ENCODE measurements at places on chromosomes 5 and 9. TPM values are rescaled to one million over a fixed set of nuclear protein-coding genes. Genes with fewer than 3 reads are reported as not detected.

IL13 gene
- total RNA-seq: not detected

C5orf52 gene
- total RNA-seq: not detected

PRSS3 gene
- total RNA-seq: 55.5 TPM

ANKRD34B gene
- total RNA-seq: not detected

TRIP13 gene
- total RNA-seq: 26.2 TPM

ADGRV1 gene
- total RNA-seq: 0.19 TPM

FGD3 gene
- not detected for total RNA-seq
